Mucosa of gallbladder (tissue), 1 donor: ENCODE measurements at places on chromosomes 4 and X. TPM values are rescaled to one million over a fixed set of nuclear protein-coding genes. Genes with fewer than 3 reads are reported as not detected.

The GCNA gene
- 2.0 TPM for total RNA-seq

The RGS12 gene
- total RNA-seq: 47.1 TPM

The ZNF718 gene
- total RNA-seq: 11.6 TPM

The HS6ST2 gene
- total RNA-seq: 1.2 TPM

The MAP7D2 gene
- total RNA-seq: 5.2 TPM

The PAGE2 gene
- not detected for total RNA-seq

The SPANXN4 gene
- total RNA-seq: not detected

The FAM114A1 gene
- total RNA-seq: 80.6 TPM

The ANOS1 gene
- 2.9 TPM for total RNA-seq

The YIPF6 gene
- total RNA-seq: 47.7 TPM

The CLNK gene
- total RNA-seq: 0.14 TPM

The SLC16A2 gene
- total RNA-seq: 23.2 TPM

The PLS3 gene
- total RNA-seq: 88.2 TPM

The NUDT11 gene
- total RNA-seq: 1.5 TPM

- DNase-seq: no peak
Observed at GRCh38 chr4:102493257-102493656, 7.9 kb upstream of the NFKB1 start.

- no peak for DNase-seq
Observed at GRCh38 chrX:2559124-2559523, 58.3 kb upstream of the DHRSX start.

DNA sequence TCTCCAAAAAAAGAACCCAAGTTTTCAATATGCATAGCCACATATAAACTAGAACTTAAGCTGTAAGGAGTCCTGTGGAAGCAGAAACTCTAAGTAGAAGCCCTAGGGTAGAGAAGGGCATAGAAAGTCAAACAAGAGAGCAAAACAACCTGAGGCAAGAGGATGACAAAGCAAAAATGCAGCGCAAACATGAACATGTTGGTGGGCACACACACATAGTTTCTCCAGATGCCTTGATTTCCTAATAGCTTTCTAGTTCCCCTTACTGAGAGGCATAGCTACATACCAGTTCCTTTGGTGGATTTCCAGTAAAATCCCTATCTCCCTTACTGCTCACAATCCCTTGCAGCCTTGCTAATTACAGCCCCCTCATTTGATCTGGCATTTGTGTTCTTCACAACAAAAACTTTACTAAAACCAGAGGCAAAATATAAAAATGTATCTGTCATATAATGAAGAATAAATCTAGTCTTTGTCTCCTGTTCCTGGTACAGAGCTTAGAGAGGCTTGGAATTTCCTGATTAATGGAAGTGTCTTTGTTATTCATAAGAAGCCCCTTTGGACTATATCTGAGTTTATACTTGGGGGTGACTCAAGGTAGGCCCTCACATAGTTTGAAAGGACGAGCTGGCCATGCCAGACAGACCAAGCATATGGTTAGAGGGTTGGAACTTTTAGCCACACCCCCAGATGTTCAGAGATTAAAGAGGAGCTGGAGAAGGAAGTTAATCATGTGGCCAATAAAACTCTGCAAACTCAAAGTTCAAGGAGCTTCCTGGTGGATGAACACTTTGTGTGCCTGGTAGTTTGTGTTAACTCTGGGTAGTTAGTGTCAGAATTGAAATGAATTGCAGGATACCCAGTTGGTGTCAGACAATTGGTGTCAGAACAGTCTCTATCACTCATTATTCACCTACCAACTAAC lies 52.7 kb upstream of the ZCCHC13 start:
- DNase-seq: peak; percentile 12

DNA sequence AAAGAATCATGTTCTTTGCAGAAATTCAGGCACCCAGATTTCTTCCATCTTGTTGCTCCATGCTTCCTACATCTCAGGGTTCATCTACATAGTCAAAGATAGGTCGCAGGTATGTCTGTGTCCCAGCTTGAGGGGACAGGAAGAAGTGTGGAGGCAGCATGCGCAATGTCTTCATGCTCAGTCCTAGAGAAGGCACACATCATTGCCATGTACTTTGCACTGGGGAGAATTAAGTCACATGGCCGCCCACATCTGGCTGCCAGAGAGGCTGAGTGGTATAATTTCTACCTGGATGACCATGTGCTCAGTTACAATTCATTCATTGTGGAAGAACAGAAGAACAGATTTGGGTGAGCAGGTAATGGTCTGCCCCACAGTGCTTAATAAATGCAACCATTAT lies 54.1 kb downstream of the GAB1 start:
- DNase-seq: no peak

DNA sequence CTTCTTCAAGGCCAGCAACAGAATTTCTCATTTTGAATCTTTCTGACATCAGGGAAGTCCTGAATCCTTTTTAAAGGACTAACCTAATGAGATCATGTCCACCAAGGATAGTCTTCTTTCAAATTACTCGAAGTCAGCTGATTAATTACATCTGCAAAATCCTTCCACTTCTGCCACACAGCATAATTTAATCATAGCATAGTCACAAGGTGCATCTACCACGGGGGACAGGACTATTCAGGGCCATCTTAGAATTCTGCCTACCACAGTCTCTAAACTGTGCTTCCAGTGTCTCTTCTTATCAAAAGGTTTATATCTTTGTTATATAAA lies 53.7 kb downstream of the ATP10D start:
- no peak for DNase-seq

DNA sequence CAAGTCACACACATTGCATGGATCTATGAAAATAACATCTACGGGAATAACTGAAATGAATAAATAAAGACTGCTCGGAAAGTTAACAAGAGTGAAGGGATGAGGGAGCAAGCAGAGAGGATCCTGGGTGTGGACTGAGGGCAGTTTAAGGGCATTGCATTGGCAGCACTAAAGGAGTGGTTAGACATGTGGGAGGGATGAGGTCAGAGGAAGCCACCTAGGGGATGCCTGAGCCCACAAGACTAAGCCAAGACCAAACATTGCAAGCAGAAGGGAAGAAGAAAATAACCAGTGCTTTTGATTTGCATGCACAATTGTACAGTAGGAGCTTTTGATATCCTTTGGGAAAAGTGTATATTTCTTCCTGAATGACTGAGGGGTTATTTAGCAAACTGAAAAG lies 106.1 kb downstream of the MSL3 start:
- DNase-seq: no peak

DNA sequence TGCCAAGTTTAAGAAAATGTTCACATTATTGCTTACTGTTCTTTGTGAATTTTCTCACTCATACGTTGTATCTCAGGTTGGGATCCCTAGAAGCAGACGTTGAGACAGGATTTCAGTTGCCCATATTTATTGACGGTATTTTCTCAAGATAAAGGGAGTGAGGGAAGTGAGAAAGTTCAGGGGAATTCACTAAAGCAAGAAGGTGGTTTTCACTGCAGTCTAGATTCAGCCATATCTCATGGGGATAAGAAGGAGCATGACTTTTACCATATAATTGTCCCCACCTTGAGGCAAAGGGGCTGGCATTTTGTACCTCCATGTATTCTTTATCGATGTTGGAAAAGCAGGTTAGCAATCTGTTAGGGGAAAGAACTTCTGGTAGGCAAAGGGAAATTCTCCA lies 543.0 kb downstream of the CCSER1 start:
- no peak for DNase-seq

DNA sequence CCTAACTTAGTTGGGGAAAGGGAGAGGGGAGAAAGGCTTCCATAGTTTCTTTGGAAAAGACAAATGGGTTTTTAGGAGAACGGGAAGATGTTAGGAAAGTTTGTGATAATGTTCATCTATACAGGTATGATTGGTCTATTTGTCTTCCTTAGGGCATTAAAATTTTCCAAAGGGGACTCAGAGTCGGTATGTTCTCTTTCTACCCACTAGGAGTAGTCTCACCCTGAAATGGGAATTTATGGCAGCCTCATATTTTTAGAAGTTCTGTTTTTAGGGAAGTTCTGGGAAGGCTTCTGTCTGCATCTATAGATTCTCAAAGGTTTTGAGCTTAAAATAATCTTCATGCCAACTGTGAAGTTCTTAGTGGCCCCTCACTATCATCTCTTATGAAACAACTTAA lies 637.3 kb downstream of the ADGRL3 start:
- no peak for DNase-seq

GRCh38 chrX:38438321-38438720 lies 85.9 kb downstream of the OTC start:
- no peak for DNase-seq

- no peak for DNase-seq
Observed at GRCh38 chr4:59341506-59341905, 1858.6 kb upstream of the ADGRL3 start.

DNA sequence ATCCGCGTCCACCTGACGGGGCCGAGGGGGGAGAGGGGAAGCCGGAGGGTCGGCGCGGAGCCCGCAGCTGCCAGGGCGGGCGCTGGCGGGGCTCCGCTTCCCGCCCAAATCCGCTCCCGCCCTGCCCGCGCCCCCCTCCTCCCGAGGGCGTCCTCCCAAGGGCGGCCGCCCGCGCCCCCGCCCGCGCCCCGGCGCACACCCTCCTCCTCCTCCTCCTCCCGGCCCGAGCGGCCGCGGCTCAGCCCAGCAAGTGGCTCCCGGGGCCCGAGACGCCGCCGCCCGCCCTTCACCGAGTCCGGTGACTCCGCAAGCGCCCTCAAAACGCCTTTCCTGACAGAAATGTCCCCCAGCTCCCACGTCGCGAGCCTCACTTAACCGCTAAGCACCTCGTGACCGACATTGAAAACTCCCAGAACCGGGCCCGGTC lies 487 bp downstream of the HMGB2 start:
- peak; percentile 41 for DNase-seq

DNA sequence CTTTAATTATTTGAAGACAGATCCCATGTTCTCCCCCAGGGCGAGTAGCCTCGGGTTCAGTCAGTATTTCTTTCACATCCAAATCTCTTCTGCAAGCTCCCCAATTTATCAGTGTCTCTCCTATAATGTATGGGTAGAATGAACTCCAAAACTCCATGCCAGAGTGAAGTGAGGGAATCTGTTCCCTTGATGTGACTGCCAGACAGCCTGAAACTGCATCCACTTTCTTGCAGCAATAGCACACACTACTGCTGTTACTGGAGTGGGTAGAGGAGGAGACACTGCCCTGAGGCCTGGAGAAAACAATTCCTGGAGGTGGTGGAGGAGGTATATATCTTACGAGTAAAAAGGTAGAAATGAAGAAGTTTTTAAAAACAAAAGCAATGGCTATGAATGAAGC lies 11.0 kb downstream of the LNX1 start:
- DNase-seq: no peak

DNA sequence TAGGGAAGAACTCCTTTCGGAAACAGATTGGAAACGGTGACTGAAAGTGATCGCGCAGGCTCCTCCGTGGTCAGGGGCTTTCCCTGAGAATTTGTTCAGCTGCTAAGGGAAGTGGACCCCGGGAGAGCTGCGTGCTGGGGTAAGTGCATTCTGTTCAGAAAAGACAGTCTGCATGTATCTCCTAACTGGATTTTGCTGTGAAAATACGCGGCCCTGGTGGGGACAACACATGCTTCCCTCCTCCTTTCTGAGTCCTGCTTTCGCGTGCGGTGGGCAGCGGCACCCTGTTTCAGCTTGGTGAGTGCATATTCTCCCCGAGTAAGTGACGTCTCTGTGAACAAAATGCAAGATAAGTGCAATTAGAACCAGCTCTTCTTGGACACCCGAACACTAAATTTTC lies 195.6 kb downstream of the STIM2 start:
- DNase-seq: no peak

- peak; percentile 10 for DNase-seq
Observed at GRCh38 chr4:109729117-109729717, 653 bp downstream of the PLA2G12A start.

GRCh38 chr4:162163892-162164759 lies at the start of gene FSTL5:
Gene FSTL5, minus strand, starts transcription at chr4:162164000. Its CDS starts 52,604 bp downstream, at chr4:162111396.
- peak; percentile 16 for DNase-seq

DNA sequence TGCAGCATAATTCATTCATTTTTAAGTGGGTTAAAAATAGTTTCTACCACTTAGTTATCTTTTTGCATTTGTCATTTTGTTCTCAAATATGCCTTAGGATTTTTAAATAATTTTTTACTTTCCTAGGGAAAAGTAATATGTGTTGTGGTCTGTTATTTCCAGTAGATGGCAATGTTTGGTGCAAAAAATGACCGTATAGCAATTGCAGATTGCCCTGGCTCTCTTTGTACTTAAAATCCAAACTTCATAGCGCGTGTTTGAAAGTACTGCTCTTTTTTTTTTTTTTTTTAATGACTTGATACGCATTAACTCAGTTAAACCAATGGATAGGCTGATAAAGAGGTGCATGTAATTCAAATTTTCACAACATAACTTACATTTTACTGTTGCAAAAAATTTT lies 74.4 kb upstream of the RBMX start:
- DNase-seq: no peak

GRCh38 chrX:146887020-146887419 lies 72.5 kb upstream of the CXorf51A start:
- no peak for DNase-seq

GRCh38 chrX:52422884-52423283 lies 54.1 kb downstream of the XAGE2 start:
- no peak for DNase-seq

GRCh38 chr4:51853027-51853682 lies 10.2 kb downstream of the DCUN1D4 start:
- peak; percentile 46 for DNase-seq

DNA sequence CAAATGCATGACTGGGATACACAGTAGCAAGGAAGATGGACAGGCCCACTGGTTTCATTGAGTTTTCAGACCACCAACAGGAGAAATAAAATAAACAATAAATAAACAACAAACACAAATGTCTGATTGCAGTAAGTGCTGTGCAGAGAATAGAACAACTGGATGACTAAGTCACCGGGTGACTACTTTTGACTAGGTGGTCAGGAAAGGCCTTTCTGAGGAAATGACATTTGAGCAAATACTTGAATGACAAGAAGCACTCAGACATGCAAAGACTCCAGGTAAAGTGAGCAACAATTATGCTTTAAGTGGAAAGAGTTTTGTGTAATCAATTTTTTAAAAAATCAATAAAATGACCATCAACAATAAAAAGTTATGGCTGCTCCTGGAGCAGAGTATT lies 137.7 kb downstream of the BTC start:
- no peak for DNase-seq

DNA sequence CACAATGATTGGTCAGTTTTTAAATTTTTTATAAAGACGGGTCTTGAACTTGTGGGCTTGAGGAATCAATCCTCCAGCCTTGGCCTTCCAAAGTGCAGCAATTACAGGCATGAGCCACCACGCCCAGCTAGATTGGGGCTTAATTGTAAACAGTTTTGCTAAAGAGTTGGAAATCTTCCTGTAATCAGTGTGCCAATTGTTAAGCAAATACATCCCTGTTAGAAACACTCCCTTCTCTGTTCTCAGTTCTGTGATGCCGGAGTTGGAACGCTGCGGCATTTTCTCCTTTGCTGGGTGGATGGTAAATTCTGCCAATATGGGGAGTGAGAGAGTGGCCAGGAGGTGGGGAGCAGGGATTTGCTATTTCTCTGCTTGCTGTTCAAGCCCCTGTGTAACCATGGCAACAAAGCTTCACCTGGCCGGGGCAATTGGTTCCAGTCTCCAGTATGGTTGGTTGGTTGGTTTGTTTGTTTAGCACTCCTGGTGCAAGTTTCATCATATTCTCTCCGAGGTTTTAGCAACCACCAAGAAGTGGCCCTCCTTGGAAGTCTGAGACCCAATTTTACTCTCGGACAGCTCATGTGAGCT lies 3.0 kb upstream of the SPATA4 start:
- DNase-seq: no peak
